ENCODE measurements at places on chromosomes 5 and 9.

DNA sequence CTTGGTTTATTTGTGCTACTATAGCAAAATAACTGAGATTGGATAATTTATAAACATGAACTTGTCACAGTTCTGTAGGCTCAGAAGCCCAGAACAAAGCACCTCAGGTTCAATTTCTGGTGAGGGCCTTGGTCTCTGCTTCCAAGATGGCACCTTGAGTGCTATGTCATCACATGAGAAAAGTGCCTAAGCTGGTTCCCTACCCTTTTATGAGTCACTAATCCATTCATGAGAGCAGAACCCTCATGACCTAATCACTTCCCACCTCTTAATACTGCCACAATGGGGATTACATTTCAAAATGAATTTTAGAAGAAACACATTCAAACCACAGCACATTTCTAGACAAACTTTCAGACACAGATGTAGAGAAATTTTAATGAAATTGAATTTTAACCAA, 98.2 kb upstream of the PRSS3 start:
- DNase-seq, result no peak

- DNase-seq, result no peak
Observed at GRCh38 chr9:35335164-35335563, 154.7 kb upstream of the RUSC2 start.

GRCh38 chr9:21016701-21017491, 14.5 kb downstream of the HACD4 start:
- no peak for DNase-seq

DNA sequence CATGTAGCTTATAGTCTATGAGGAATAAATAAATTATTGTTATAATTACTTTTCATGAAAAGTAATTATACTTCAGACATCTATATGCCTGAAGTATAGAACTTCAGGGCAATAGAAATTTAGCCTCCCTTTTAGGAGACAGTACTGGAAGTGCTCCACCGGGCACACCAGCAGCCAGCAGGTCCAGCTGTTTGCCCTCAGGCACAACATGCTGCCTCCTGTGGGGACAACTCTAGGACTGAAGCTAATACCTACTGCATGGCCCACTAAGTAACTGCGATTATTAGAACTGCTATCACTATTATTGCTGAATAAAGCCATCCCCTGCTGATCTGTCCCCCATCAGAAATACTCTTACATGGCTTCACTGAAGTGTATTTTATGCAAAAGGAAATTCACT, 329.6 kb downstream of the MED10 start:
- no peak for DNase-seq

- no peak for DNase-seq
Observed at GRCh38 chr5:64269164-64269563, 103.5 kb downstream of the RNF180 start.

DNA sequence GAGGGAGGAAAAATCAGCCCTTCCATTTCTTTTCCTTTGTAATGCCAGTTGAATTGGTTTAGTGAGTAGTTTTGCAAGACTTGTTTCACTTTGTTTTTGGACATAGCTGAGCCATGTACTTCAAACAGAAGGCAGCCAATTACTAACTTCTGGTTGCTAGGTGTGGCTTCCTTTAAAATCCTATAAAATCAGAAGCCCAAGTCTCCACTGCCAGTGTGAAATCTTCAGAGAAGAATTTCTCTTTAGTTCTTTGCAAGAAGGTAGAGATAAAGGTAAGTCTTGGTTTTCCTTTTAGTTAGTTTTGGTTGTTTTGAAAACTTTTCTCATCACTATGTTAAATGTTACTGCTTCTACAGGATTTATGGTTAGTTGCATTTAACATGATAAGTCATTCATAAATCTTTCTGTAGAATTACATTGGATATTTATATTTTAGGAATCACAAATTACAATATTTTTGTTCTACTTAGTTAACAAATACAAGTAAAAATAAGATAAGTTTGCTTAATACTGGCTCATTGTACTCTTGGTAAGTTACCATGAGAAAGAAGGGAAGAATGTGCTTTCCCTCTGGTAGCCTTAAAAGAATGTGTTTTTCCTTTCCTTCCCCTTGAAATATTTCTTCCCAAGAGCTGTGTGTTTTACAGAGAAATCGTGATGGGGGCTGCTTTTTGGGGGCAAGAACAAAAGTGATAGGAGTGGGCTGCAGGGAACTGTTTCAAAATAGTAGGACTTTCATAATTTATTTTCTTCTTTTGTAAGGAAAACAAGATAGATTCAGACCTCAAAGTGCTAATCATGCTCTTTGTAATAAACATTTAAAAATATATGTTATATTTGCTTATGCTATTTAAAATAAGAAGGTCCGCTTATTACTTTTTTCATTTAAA, at the start of gene ANXA1:
Gene ANXA1, plus strand, starts transcription at position 213 of the 890 bp plus-strand sequence. CDS start 6,671 bp downstream, outside the sequence.
- DNase-seq, result peak; percentile 88

DNA sequence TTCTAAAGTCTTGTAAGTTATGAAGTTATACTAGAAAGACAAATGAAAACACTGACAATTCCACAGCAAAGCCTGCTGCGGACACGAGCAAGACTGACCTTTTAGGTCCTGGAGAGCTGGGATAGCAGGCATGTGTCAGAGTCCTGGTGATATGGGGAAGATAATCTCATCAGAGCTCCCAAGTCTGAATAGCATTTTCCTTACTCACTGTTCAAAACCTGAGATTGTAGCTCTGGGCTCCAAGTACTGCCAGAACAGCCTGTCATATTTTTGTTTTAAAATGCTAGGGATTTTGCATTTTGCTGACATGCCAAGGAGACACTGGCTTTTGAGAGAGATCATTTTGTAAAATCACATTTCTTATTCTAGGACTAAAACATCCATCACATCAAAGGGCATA, 90.1 kb downstream of the DRD1 start:
- no peak for DNase-seq

GRCh38 chr5:134406390-134406789, 5.3 kb downstream of the CDKN2AIPNL start:
- DNase-seq, result no peak

- DNase-seq, result peak; percentile 54
Observed at GRCh38 chr5:157596487-157596886, 20.9 kb upstream of the ADAM19 start.

DNA sequence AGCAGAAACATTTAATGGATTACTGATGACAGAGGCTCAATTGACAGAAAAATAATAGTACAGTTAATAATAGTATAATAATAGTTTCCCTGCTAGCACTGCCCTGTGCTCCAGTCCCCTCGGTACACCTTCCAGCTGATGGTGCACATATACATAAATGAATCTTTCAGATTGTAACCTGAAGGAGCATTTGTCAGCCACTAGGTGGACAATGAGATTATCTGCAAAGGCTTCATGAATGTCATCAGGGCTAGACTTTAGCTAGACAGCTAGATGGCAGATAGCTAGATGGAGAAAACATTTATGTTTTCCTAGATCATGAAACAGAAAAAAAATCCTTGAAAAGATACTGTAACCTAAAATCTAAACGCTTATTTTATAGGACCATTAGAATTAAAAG, 304.4 kb upstream of the SMC2 start:
- DNase-seq, result no peak
